ENCODE measurements at places on chromosomes 4 and X. TPM values are rescaled to one million over a fixed set of nuclear protein-coding genes. Genes with fewer than 3 reads are reported as not detected.

- no peaks in the 10 kb centered on the region for H3K4me1 ChIP-seq
- H3K27me3 ChIP-seq = no peaks in the 10 kb centered on the region
- peaks cover 12% of the 10 kb centered on the region for H3K36me3 ChIP-seq
- no peak overlapping the region for H3K27ac ChIP-seq
- DNase-seq = no peak
- no peak overlapping the region for H3K4me3 ChIP-seq
Measured at GRCh38 chr4:25128671-25129070, 31.6 kb downstream of the SEPSECS start.

DNA sequence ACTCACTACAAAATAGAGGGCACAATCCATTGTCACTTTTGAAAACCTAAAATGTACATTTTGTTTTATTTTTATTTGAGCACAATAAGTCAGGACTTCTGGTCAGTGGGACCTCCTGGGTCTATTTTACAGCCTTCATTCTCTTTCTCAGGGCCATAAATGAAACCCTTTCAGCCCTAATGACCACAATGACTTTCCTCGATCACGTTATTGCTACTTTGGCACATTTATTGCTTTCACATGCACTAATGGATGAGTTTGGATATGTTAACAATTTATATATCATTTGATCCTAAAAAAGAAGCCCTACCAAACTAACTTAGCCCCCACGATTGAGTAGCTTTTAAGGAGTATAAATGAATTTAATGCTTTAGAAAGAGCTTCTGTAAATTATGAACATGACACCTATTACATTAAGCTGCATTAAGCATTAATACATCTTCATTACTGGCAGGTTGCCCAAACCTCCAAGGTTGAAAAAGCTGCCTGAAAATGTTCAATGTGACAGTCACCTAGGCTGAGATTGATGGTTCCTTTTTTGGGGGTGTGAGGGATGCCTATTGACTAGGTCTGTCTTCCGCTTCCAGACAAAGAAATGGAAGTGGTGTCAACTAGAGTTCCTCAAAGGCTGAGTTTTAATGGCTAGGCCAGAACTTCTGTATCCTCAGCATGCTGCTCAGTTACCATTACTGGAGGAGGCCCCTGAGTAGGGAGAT lies 296.4 kb downstream of the GPAT3 start:
- DNase-seq = no peak
- H3K4me1 ChIP-seq = no peaks in the 10 kb centered on the region
- H3K36me3 ChIP-seq = no peaks in the 10 kb centered on the region
- no peak overlapping the region for H3K4me3 ChIP-seq

ETDB gene
- not detected for total RNA-seq

DNA sequence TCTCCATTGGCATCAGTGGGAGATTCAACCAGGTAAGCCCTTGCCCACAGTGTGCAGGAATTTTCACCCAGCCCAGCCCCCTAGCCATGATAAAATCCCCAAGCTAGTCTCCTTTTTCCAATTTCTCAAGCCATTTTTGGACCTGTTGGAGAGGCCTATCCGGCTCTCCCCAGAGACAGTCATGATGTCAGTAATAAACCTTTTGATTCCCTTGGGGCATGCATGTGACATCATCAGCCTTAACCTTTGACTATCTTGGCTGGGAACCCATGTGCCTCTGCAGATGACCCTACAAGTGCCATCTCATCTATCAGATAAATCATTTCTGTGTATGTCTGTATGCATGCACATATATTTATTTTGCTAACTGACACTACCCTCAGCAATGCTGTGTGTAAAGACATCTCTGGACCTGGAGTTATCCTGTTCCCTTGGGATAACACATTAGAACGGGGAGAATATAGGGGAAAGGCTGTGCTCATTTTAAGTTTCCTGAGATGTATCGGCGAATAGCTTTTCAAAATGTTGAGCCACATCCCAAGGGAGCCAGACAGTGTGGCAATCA lies 51.0 kb downstream of the CYTL1 start:
- no peaks in the 10 kb centered on the region for H3K27me3 ChIP-seq
- no peak overlapping the region for H3K27ac ChIP-seq
- H3K4me1 ChIP-seq = no peaks in the 10 kb centered on the region
- no peak for DNase-seq
- H3K4me3 ChIP-seq = no peak overlapping the region

DNA sequence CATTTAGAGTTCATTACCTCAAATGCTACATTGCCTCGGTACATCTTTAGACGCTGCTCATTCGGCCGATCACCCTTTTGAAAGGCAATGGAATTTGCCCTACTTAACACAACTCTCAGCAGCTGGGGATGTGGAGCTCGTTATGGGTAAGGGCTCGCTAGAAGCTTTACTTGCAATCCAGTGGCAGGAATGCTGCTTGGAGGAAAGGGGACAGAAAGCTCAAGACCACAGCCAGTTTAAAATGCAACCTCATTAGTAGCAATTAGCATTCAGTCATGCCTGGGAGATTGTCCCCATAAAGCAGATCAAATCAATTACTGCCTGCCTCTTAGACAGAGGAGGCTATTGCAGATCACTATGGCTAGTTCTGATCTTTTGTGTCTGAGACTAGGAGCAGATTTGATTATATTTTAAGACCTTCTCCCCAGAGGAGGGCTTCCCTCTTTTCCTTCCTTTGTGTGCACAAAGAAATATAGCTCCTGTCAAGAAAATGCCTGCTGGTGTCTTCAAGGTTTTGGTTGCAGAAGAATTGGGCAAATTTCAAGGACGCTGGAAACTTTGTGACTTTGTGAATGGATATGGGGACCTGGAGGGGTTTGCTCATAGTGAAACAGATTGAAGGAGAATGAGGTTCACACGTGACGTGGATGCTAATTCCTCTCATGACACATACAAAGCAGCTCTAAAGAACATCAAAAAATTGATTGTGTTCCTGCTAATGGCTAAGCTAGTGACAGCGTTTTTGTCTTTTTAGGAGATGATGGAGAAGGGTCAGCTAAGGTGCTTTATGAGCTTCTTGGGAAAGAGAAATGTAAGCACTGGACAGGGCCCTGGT lies 237.5 kb upstream of the GLRA2 start:
- H3K27me3 ChIP-seq = no peaks in the 10 kb centered on the region
- H3K4me3 ChIP-seq = no peak overlapping the region
- no peak for DNase-seq
- no peak overlapping the region for H3K27ac ChIP-seq
- no peaks in the 10 kb centered on the region for H3K4me1 ChIP-seq
- no peaks in the 10 kb centered on the region for H3K36me3 ChIP-seq

- H3K4me1 ChIP-seq = no peaks in the 10 kb centered on the region
- H3K4me3 ChIP-seq = no peak overlapping the region
- no peaks in the 10 kb centered on the region for H3K27me3 ChIP-seq
- peaks cover 31% of the 10 kb centered on the region for H3K36me3 ChIP-seq
- no peak for DNase-seq
- H3K27ac ChIP-seq = peak overlapping the region; percentile 22
Measured at GRCh38 chrX:45068569-45068968, 132.1 kb downstream of the DIPK2B start.

DNA sequence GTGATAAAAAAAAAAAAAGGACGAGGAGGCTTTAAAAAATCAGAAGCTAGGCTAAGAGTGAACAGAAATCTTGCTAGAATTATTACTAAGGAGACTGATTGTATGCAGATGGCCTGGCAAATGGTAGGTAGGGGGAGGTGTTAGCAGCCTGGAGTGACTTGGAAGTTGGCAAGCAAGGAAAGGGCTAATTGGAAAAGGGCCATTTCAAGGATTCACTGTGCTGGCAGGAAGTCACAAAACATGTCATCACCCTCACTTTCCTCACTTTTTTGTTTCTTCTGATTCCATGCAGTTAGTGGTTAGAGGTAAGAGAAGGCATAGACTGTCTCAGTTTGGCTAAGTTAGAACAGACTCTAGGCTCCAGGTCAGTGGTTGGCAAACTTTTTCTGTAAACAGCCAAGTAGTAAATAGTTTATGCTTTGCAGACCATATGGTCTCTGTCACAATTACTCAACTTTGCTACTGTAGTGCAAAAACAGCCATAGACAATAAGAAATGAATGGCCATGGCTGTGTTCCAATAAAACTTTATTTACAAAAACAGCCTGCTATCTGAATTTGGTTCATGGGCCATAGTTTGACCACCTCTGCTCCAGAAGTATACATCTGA lies 646.5 kb upstream of the ACTRT1 start:
- no peak overlapping the region for H3K4me3 ChIP-seq
- no peak overlapping the region for H3K27ac ChIP-seq
- no peaks in the 10 kb centered on the region for H3K27me3 ChIP-seq
- DNase-seq = no peak
- no peaks in the 10 kb centered on the region for H3K4me1 ChIP-seq

- no peak for DNase-seq
- no peaks in the 10 kb centered on the region for H3K4me1 ChIP-seq
Measured at GRCh38 chrX:106702636-106703035, 23.9 kb upstream of the RNF128 start.

GRCh38 chr4:11847167-11847566 lies 418.5 kb upstream of the HS3ST1 start:
- no peak for DNase-seq
- no peaks in the 10 kb centered on the region for H3K36me3 ChIP-seq
- peaks cover 10% of the 10 kb centered on the region for H3K4me1 ChIP-seq
- H3K4me3 ChIP-seq = no peak overlapping the region
- H3K27ac ChIP-seq = no peak overlapping the region

DNA sequence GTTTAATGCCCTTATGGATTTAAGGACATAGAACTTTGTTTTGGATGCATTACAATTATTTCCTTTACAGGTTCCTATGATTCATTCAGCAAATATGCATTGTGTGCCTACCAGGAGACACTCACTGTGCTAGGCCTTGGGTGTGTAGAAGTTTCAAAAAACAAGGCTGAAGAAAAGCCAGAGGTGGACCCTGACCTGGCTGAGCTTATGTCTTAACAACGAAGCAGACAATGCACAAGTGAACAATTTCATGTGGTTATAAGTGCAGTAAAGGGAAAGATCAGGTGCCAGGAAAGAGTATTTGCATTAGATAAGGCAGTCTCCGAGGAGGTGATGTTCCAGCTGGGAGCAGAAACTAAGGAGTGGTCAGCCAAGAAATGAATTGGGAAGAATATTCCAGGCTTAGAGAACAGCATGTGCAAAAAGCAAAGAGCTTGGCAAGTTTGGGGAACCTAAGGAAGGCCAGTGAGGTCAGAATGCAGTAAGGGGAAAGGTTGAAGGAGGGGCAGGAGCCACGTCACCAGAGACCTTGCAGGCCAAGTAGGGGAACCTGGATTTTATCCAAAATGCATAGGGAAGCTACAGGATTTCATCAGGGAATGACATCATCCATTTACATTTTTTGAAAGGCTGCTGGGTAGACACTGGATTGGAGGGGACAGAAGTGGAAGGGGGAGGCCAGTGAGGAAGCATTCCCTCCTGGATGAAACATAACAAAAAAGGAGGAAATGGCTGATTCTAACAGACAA lies 193.6 kb downstream of the SOWAHB start:
- no peak overlapping the region for H3K4me3 ChIP-seq
- no peaks in the 10 kb centered on the region for H3K27me3 ChIP-seq
- no peak for DNase-seq

FRMD7 gene
- total RNA-seq = not detected

DNA sequence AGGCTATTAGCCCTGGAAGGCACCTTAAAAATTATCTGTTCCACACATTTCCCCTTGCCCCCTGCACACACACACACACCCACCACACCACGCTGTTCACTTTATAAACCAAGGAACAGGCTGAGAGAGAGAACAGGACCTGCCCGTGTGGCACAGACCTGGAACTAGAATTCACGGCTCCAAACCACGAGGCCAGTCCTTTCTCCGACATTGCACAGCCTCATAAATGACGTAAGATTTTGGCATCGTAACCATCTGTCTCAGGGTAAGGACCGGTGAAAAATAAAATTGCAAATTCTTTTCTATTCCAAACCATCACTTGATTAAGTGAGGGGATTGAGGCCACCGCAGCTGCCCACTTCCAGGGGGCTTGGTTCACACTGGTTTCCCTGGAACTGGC lies 330.3 kb downstream of the BCOR start:
- no peak overlapping the region for H3K4me3 ChIP-seq
- H3K36me3 ChIP-seq = no peaks in the 10 kb centered on the region
- no peak for DNase-seq
- H3K4me1 ChIP-seq = peaks cover 5% of the 10 kb centered on the region
- H3K27me3 ChIP-seq = no peaks in the 10 kb centered on the region

KLB gene
- 1.0 TPM for total RNA-seq

DNA sequence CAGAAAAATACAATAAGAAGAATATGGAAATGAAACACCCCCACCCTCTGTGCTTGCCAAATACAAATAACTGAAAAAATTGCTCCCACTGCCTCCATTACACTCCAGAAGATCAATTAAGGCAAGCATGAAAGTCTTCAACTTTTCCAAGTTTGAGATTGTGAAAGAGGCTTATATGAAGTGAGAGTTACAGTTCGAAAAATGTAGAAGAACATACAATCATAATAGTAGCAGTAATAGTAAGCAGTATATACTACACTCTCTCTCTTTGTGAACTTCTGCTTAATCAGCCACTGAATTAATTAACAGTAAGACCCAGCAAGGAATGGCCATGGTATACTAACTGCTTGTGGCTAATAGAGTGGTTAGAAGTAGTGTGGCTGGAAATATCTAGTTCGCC lies 923.2 kb downstream of the RPA4 start:
- H3K4me1 ChIP-seq = no peaks in the 10 kb centered on the region
- H3K27me3 ChIP-seq = no peaks in the 10 kb centered on the region
- H3K36me3 ChIP-seq = no peaks in the 10 kb centered on the region
- H3K27ac ChIP-seq = no peak overlapping the region
- no peak overlapping the region for H3K4me3 ChIP-seq
- DNase-seq = no peak

DNA sequence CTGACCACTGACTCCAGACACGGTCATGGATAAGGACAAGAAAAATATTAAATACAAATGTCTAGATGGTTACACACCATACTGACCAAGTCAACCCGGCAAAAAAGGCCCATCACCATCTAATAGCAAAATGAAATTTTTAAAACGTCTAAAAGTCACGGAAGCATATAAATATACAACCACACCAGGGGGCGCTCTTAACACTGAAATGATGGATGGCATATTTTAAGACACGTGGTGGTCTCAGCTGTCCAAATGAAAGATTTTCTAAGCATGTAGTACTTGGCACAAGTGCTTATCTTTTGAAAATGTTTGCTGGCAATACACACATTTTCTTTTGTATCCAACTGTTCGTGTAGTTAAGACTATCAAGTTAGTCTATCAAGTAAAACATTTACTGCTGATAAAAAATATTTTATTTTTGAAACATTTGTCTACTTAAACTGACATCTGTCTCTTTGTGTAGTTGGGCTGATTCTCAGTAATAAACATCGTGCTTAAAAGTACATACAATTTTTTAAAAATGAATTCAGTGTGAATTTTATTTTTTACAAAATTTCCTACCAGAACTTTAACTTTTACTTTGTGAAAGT lies 64.6 kb downstream of the COX7B2 start:
- H3K27me3 ChIP-seq = no peaks in the 10 kb centered on the region
- H3K27ac ChIP-seq = no peak overlapping the region
- H3K4me3 ChIP-seq = no peak overlapping the region
- H3K36me3 ChIP-seq = no peaks in the 10 kb centered on the region
- H3K4me1 ChIP-seq = no peaks in the 10 kb centered on the region

DNA sequence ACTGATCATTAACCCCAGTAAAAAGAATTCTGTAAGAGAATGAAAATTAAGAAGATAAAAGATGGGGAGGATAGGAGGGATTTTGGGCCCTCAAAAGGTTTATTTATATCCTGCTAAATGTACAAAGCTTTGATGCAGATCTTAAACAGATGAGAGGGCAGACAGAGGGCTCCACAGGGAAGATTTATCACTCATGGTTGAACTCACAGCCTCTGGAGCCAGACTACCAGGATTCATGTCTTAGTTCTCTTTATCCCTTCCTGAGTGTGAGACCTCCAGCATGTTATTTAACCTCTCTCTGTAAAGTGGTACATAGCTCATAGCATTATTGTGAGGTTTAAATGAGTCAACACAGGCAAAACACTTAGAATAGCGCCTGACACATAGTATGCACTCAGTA lies 74.4 kb downstream of the SOWAHB start:
- no peak overlapping the region for H3K27ac ChIP-seq
- no peak for DNase-seq
- no peak overlapping the region for H3K4me3 ChIP-seq
- no peaks in the 10 kb centered on the region for H3K4me1 ChIP-seq
- no peaks in the 10 kb centered on the region for H3K27me3 ChIP-seq

Measured in upper lobe of left lung (tissue), 6 donors.